Omental fat pad (tissue), 4 donors: ENCODE measurements at places on chromosomes 7 and 10.

DNA sequence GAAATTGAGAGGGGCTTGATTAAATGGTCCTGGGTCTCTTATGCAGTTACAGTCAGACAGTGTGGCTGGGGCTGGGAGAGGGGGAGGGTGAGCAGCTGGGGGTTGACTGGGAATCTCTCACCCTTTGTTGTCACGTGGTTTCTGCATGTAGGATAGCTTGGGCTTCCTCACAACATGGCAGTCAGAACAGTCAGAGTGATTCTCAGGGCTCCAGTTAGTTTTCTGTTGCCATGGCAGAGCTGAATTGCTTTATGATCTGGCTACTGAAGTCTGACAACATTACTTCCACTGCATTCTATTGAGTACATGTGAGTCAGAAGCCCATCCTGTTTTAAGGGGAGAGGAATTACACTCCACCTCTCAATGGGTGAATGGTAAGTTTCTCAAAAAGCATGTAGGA, 102.7 kb downstream of the WDR11 start:
- DNase-seq: no peak

DNA sequence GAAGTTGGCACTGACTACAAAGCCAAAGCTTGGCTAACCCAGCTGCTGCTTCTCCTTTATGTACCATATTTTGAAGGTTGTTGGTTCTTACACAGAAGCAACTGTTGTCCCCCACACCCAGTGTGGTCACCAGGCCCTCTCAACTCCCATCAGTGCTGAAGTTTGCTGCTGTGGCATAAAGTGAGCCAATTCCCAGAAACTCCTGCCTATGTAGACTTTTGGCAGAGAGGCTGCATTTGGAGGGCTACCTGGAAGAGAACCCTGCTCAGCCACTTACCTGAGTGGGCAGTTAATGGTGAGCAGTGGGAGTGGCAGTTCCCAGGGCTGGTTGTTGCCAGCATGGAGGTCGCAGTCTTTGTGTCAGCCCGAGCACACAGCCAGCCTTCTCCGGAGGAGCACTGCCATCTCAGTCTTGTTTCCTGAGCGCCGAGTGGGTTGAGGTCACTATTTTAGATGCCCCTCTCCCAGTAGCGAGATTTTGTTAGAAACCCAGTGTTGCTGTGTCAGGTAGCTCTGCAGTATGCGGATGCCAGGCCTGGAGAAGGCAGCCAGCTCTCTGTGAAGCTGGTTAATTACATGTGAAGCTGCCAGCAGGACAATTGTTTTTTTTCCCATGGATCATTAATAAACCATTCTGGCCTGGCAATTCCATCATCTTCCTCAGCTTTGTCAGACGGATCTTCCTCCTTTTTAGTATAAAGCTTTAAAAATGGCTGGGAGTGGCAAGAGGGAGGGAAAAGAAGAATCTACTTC, 24.5 kb downstream of the LRRC4 start:
- no peak for DNase-seq

DNA sequence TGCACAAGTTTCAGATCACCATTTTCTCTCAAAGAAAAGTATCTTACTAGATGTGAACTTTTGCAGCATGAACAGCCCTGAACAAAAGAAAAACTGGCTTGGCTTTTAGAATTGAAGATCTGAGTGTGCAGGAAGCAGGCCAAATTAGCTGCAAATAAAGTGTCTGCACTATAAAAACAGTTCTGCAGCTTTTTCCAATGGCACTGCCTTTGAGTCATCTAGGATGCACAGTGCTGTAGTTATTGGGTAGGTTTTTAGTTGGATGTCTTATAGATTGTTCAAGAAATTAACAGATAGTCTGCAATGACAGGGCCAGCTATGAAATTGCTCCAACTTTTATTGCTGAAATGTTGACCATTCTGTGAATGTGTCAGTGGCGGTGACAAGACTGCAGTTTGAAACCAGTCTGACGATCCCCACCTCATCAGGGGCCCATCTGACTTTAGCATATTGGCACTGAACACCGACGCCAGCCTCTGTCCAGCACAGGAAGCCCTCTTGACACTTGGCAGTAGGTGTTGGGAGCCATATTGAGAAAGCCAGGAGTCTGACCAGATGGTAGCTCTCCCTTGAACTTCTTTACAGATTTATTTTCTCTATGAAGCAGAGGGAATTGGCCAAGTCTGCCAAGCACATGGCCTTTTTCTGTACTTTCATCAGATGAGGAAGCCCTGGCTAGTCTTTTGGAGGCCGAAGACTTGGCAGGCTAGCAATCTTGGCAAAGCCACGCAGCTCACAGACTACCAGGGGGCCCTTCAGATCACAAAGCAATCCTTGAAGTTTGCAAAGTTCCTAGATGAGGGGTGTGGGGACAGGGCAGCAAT, 490.6 kb downstream of the NEBL start:
- no peak for DNase-seq

DNA sequence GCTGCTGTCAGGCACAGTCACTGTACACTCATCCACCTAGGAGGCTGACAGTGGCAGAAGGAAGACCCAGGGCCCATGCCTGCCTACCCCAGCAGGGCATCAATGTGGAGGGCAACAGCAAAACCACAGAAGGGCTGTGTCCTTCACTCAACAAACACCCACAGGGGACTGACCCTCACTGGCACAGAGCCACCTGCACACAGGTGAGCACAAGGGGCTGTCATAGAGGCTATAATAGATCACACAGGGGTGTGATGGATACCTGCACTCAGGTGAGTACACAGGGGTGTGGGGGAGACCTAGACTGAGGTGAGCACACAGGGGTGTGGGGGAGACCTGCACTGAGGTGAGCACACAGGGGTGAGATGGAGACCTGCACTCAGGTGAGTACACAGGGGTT, 132.8 kb upstream of the TCERG1L start:
- DNase-seq: no peak

DNA sequence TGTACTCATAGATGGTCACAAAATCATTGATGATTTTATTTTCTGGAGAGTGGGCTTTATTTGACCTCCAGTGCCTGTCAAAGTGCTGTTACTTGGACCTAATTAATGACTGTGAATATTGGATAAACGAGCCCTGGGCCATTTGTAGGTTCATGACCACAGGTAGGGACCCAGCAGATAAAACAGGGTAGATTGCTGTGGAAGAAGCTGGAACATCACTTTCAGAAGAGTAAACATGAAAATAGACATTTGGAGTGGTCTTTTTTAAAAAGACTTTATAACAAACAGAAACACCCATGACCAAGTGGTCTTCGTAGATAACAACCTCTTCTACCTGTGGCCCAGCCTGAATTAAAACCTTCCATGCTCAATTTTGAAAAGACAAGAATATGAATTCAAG, 472.8 kb upstream of the MKI67 start:
- DNase-seq: no peak

- DNase-seq: no peak
Measured at GRCh38 chr7:121369462-121369861, 26.6 kb downstream of the FAM3C start.

- no peak for DNase-seq
Measured at GRCh38 chr7:34991938-34992840, 45.1 kb downstream of the DPY19L1 start.

- DNase-seq: no peak
Measured at GRCh38 chr10:128386231-128386630, 260.0 kb upstream of the MKI67 start.

- no peak for DNase-seq
Measured at GRCh38 chr10:79068203-79068561, 584 bp upstream of the ZMIZ1 start.

DNA sequence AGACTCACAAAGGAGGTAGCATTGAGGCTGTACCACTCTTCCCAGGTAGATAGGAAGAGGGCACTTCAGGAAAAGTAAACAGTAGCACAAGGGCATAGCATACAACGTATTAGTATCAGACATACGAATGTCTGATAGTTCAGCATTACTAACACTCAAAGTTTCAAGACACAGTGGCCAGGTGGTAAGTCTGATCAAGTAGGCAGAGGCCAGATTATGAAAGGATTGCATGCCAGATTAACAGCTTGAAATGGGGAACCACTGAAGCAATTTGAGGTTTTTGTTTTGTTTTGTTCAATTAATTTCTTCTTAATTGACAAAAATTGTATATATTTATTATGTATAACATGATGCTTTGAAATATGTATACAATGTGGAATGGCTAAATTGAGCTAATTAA, 45.7 kb upstream of the IL6 start:
- no peak for DNase-seq

DNA sequence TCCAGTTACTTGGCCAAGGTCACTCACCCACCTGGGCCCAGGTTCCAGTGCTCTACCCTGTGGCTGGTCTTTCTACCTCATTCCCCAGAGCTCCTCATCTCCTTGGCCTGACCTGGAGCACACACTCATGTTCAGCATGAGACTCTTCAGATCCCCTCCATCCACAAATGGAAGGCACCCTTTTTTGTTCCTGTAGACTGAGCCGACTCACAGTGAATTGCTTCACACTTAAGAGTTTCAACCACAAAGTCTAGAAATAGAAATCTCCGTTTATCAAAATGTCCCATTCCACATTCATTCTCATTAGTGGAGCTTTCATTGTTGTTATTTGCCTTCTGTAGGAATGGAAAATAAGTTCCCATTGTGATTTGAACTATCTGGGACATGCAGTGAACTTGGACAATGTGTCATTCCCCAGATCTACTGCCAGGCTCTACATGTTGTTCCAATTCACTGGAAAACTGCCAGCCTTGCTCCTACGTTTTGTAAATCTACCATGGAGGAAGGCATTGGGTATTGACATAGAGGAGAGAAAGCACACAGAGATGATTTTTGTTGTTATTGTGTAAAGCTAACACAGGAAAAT, 125.3 kb upstream of the CELF2 start:
- no peak for DNase-seq

- no peak for DNase-seq
Measured at GRCh38 chr10:13536674-13537366, 8.0 kb upstream of the BEND7 start.
